ENCODE measurements at places on chromosomes 6 and 20.

GRCh38 chr20:22684763-22685443 lies 100.5 kb upstream of the FOXA2 start:
- no peak for DNase-seq

DNA sequence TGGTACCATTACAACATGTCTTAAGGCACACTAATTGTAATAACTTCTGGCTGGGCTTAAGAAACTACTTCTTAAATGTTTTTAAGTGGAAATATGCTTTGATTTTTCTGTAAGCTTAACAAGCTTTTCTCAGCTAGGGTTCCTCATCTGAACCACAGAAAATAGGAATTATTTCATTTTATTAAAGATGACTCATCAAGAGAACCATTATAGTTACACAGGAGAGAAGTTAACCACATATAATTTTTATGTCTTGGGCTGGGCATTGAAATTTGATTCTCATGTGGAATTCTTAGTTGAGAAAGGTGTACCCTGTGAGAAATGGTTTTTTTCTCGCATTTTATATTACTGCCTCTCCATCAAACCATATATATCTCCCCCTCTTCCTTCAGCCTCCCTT lies 75.1 kb downstream of the QKI start:
- no peak for DNase-seq

DNA sequence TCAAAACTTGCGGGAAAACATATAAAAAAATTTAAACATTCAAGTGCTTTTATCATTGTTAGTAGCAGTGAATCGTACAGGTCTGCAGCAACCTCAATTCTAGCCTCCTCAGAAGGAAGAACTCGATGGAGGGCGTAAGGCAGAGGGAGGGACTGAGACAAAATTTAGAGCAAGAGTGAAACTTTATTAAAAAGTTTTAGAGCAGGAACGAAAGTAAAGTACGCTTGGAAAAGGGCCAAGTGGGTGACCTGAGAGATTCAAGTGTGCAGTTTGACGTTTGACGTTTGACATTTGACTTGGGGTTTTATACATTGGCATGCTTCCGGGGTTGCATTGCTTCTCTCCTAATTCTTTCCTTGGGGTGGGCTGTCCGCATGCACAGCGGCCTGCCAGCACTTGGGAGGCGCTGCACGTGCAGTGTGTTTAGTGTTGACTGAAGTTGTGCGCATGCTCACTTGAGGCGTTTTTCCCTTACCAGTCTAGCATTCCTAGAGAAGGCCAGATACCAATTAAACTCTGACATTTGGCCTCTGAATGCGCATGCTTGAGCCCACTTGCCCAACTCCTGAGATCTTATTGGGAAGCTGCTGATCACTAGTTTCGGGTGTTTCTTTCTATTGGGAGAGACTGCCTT lies 82.6 kb downstream of the TBX18 start:
- no peak for DNase-seq

- no peak for DNase-seq
These were observed 9.0 kb upstream of the SLA2 start for GRCh38 chr20:36655004-36655403.

DNA sequence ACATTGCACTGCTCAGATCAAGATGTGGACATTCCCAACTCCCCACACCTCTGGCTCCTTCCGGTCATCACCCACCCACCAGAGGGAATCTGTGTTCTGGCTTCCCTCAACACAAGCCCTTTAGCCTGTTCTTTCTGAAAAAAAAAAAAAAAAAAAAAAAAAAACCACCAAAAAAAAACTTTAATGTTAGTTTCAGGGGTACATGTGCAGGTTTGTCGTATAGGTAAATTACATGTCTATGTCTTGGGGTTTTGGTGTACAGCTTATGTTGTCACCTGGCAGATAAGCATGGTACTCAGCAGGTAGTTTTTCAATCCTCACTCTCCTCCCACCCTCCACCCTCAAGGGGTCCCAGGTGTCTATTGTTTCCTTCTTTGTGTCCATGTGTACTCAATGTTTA lies 135.8 kb upstream of the FOXA2 start:
- no peak for DNase-seq

DNA sequence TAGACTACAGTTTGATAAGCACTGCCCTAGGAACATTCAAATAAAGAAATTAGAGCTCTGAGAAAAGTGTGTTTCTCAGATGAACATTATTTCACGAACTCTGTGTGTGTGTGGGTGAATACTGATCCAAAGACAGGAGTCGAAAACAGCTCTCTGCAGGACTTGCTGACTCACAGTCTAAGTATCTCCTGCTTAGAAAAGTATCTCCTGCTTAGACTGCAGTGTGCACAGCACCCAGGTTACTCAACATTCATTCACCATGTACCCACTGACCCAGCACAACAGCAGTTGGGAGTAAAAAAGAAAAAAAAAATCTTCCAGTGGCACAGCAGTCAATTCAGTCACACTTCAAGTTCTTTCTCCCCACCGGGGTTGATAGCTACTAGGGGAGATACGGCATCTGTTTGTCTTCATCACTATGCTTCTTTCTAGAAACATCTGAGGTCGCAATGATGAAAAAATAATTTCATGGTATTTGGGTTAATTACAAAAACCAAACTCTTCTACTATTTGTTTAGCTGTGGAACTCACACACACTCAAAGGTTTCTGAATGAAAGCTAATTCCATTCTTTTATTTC lies 48.0 kb downstream of the GCLC start:
- DNase-seq = no peak

DNA sequence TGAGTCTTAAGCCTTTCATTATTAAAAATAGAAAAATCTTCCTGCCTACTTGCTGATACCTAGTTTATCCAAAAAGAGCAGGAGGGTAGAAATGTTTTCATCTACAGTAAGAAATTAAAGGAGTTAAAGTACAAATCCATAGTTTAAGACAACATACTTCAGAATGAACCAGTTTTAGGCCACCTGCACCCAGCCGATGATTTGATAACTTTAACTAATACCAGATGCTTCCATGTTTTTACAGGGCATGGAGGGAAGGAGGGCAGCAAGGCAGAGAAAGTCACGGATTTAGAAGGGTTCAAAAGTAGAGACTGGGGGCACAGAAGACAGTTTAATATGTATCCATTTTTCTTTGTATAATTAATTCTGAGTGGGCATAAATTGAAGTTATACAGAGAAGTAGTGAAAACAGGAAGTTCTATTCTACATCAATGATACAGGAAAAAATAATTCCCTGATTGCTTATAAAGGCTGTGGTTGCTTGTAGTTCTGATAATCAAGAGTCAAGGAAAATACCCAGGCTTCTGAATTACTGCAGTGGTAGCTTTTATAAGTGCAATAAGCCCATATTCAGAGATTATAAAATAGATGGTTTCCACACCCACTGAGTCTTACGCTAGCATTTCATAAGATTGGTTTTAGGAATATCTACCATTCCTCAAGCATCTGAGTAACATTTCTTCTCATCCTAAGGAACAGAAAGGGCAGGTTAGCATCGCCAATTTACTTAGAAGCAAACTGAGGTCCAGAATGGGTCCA lies 72.0 kb downstream of the GMDS start:
- DNase-seq = no peak

DNA sequence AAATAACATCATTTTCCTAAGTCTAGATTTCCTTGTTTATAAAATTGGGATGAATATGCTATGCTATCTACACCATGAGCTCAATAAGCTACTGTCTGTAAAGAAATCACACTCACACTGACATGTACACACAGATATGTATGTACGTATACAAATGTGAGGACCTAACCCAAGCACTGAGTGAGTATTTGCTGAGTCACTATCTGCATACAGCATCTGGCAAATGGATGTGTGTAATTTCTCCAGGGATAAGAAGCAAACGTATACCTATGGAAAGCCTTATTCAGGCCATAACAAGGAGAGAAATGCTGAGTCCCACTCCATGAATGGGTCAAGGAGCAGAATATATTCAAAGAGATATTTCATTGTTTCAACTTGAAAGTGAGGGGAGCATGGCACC lies 153.9 kb downstream of the LPA start:
- no peak for DNase-seq

DNA sequence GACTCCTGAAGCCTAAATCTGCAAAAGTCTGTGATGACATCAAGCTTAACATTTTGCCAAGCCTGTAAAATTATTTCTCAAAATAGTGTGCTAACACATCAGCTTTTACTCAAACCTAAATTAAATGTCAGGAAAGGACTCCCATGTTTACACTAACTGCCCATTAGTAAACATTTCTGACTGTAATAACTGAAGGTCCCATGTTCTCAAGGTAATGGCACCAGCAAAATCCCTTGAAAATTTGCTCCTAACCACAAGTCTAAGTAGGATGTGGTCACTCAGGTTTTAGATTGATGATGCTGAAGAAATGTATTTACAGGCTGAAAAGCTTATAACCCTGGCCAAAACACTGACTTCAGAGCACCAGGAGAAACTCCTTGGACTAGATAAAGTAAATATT lies 33.0 kb downstream of the BACH2 start:
- DNase-seq = no peak

DNA sequence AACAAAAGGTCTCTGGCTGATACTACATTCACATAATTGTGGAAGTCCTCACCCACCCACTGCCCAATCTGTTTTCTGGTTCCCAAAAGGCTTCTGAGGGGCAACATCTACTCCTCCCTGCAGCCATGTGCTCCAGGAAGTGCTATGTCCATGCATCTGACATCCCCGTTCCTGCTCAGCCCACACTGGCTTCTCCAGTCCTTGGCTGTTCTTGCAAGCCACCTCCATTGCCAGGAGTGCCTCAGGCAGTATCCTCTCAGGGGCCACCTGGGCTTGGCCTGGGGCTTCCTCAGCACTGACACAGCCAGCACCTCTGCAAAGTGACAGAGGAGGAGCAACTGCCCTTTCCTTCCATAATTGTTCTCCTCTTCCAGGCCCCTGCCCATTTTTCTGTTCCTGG lies 18.3 kb downstream of the ARHGAP18 start:
- no peak for DNase-seq

DNA sequence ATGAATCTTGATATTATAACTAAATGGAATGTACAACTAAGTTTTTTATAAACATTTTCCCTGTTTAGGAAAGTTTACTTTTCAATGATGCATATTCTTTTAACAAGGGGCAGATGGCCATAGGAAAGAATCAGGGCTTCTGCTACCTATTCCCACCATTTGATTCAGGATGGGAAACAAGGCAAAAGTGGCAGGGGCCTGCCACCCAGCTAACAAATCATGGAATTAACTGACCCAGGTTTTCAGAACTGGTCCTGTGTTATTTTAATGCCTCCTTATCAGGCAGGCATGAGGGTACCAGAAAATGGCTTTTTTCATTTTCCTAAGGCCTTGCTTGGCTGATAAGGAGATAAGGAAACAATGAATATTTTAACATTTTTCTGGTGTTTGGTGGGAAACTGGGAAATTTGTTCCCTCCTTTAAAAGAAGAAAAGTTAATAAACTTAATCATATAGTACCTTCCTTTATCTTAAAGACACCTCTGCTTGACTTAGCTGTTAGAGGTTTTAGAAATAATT lies 6.7 kb downstream of the POU3F2 start:
- no peak for DNase-seq

DNA sequence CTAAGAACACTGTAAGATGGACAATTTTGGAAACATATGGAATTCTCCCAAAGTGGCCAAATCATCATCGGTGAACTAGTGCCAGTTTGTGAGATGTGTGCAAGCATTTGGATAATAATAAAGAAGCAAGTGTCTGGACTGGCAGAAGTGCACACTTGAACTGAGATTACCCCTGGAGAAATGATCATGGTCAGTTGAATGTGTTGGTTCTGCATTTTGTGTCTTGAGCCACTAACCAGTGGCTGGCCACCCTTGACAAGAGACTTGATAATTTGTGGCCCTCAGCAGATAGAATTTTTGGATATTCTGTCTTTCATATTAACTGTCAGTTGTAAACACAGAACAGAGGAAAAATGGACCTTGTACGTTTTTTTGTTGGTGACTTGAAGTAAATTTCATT lies 37.4 kb downstream of the CITED2 start:
- no peak for DNase-seq

DNA sequence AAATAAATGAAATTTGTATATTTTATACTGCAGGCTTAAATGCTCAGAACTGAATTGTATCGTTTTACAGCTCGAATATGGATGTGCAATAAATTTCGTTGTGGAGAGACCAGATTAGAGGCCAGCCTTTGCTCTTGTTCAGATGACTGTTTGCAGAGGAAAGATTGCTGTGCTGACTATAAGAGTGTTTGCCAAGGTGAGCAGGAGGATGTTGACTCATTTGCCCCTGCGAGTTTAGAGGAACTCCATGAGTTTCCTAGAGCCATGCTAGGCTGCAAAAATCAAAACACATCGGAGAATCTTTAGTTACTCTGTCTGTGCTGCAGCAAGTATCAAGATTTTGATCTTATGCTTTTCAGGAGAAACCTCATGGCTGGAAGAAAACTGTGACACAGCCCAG lies 15.4 kb downstream of the ENPP3 start:
- DNase-seq = no peak

DNA sequence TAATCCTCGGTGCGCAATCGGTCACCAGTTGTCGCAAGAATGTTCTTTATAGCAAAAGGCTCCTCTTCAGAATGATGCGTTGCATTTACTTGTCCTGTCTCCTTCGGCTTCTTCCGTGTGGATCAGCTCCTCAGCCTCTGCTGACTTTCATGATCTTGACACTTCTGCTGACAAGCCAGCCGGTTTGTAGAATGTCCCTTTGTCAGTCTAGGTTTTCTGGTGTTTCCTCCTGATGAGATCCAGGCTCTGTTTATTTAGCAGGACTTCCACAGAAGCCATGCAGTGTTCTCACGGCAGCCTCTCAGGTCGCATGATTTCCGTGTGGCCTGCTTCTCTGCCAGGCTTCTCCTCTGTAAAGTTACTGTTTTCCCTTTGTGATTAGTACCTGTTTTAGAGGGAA lies 66.9 kb downstream of the STX11 start:
- DNase-seq = no peak

- DNase-seq = no peak
These were observed 369.0 kb downstream of the SYNE1 start for GRCh38 chr6:152267967-152268845.

DNA sequence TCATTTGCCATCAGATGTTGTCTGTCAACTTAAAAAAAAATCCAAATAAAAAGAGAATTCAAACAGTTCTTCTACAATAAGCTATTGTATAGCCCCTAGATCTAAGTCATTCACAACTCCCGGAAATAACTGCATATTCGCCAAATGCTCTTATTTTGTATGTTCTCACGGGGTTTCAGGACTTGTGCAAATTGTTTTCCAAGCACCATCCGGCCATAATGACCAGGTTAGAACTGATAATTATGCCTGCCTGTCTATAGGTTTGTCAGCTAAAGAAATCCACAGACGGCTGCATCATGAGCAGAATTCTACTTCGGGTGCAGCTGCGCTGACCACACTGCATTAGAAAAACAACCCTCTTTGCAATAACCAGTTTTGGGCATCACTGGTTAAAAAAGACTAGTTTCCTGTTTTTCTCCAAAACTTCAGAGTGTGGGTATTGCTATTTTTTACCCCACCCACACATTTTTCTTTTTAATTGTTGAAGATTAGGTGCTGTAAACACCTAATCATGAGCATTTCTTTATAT lies 87.7 kb downstream of the HIVEP2 start:
- no peak for DNase-seq
